ENCODE measurements at places on chromosomes 1 and 21.

- no peak for DNase-seq
Observed at GRCh38 chr1:61724506-61724812, 482 bp downstream of the TM2D1 start.

- no peak for DNase-seq
Observed at GRCh38 chr1:184260382-184260781, 126.4 kb upstream of the C1orf21 start.

DNA sequence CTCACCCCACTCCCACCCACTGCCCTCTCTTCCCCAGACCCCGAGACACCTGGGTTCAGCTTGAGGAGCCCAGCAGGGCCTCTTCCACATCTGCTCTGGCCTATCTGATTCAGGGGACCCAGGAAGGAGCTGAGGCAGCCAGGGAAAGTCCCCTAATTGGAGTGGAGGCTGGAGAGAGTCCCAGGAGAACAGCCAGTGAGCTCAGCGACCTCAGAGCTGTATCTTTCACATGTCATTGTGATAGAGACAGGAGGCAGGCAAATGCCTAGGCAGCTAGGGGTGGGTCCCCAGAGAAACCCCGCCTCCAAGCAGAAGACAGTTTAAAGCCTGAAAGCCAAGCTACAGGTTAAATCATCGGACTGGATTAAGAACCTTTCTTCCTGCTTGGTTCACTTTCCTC lies 122.7 kb downstream of the MATN1 start:
- DNase-seq: no peak

DNA sequence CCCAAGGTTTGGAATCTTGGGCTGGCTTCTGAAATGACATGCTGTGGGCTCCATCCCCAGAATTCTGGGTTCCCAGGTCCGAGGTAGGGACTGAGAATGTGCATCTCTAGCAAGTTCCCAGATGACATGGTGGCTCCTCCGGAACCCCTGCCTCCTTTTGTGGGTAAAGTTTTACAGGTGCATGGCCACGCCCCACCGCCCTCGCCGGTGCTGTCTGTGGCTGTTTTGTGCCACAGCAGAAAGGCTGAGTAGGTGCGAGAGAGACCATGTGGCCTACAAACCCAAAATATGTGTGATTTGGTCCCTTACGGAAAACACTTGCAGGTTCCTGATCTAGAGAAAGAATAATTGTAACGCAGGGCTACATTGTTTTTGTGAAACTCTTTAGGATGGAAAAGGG lies 30.9 kb downstream of the SKI start:
- DNase-seq: no peak

DNA sequence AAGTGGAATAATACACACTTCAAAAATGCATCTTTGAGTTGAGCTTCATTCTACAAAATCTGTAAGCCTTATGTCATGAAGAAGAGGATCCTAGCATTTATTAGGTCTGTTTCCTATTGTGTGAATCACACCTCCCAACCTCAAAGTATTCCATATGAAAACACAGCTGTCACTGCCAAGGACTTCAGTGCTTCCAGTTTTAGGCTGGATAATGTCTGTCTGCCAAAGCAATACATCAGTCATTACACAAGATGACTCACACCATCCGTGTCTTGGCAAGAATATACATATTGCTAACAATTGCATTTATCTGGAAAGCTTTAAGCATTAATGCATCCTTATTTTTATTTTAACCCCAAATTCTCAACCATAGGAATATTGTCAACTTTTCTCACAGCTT lies 125.7 kb upstream of the TMPRSS15 start:
- DNase-seq: no peak

- DNase-seq: no peak
Observed at GRCh38 chr1:204971517-204972336, 71.3 kb upstream of the CNTN2 start.

- peak; percentile 71 for DNase-seq
Observed at GRCh38 chr1:202126426-202126825, 3.7 kb downstream of the GPR37L1 start.

DNA sequence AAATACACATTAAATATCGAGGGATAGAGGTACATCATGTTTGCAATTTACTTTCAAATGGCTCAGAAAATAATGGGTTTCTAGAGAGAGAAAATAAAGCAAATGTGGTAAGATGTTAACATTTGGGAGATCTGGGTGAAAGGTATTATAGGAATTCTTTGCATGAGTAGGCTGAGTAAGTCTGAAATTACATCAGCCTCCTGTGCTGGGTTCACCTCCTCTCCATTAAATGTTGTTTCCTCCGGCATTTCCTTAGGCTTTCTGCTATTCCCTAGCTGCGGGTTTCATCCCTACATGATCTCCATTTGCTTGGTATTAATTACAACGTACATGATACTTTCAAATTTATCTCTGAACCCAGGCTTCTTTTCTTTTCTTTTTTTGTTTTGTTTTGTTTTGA lies 31.6 kb downstream of the ZMYND12 start:
- no peak for DNase-seq

- DNase-seq: no peak
Observed at GRCh38 chr21:42423197-42423675, 19.5 kb downstream of the UBASH3A start.

DNA sequence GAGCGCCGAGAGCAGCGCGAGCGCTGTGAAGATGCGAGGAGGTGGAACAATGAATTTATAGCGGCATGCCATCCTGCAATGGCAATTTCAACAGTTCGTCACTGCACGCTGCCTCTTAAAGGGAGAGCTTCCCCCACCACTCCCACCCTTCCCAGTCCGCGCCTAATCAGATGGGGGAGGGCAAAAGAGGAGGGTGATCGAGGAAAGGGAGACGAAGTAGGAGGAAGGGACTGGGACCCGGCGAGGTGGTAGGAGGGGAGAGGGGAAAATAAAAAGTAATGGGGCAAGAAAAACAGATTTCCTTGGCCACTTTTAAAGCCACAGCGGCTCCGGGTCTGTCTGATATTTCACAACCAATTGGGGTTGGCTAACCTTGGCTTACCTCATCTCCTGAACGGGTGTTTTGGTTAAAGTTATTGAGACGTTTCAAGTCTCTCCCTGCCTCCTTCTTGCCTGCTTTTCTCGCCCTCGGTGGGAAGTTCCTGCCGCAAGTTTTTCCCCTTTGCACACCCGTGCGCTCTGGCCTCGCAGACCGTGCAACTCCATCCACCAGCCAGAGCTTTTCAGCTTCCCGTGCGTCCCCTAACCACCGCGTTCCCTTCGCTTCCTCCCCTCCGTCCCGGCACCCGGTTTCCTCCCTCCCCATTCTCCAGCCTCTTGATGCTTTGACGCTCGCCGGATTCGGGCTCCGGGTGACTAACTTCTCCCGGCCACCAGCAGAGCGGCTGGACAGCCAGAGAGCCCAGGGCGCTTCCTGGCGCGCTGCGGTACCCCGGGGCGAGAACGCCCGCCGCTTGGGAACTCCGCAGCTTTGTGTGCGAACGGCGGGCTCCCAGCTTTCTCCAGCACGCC lies at the start of gene ADAMTS5:
ADAMTS5 (minus strand) TSS at position 27 of the 852 bp plus-strand sequence. CDS start 697 bp downstream, outside the sequence.
- DNase-seq: no peak

DNA sequence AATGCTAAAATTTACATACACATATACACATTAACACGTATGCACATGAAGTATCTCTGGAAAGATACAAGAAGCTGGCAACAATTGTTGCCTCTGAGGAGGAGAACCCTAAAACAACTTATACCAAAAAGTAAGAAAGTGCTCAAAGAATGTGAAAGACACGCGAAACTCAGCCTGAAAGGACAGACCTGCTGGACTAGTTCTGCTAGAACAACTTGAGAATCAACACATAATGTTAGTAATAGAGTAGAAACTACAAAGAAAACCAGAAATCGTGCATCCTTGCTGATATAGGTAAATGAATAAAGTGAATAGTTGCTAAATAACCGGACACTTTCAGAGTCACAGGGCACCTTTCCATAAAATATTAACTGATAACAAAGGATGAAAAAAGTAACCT lies 242.5 kb downstream of the RERE start:
- DNase-seq: no peak

GRCh38 chr1:150164779-150165178 lies 15.1 kb downstream of the PLEKHO1 start:
- no peak for DNase-seq

- DNase-seq: no peak
Observed at GRCh38 chr1:223041481-223041880, 101.6 kb downstream of the TLR5 start.

DNA sequence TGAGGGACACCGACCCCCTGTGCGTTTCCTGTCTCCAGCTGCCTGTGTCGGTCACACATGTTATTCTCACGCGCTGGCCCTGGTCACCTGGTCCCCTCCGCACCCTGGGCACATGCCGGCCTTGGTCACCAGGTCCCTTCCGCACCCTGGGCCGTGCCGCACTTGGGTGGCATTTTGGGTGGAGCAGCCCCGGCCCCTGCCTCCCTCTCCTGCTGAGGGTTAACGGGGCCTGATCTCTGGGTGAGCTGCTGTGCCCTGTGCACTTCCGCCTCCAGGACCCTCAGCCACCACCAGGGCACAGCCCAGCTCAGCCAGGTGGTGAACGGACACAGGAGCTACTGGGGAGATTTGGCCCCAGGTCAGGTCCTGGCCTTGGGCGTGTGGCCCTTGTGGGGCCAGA lies 26.6 kb downstream of the RRP1 start:
- no peak for DNase-seq

DNA sequence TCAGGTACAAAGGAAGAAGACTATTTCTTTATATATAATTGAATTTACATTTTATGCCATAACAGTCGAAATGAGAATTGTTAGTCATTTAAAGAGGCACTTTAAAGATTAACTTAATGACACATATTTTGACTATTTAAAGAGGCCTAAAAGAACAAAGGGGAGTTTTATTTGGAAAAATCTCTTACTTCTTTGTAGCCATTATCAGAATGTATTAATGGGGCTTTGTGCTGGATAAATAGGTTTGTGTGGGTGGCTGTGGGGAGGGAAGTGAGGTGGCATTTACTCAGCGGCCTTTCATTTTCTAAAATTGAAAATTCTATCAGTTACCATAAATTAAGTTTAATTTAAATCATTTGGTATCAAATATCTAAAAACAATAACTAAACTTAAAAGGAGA lies 462.2 kb upstream of the CXADR start:
- no peak for DNase-seq

- DNase-seq: no peak
Observed at GRCh38 chr21:46193829-46194373, 9.6 kb upstream of the SPATC1L start.

DNA sequence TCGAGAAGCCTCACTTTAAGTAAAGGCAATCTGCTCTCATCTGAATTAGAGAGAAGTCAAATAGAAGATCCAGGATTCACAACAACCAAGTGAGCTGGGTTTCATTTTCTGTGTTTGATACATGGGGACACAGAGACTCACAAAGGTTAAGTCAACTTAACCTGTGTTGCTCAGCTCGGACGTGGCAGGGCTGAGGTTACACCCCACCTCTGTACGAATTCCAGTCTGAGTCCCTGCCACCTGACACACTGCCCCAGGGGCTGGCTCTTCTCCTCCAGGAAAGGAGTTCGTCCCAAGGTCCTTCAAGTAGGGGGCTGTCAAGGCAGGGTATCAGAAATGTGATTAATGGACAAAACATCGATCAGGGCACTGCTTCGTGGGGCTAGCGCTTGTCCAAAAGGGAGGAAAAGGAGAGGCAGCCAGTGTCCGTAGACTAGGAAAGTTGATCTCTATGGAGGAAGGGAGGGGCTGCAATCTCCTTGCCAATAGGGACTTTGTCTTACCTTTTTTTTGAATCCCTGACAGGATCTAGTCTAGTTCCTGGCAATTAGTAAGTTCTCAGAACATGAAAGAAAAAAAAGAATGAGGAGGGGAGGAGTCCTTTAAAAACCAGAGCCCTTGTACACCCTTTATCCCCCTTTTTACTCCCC lies 116.4 kb downstream of the CNIH3 start:
- DNase-seq: no peak

DNA sequence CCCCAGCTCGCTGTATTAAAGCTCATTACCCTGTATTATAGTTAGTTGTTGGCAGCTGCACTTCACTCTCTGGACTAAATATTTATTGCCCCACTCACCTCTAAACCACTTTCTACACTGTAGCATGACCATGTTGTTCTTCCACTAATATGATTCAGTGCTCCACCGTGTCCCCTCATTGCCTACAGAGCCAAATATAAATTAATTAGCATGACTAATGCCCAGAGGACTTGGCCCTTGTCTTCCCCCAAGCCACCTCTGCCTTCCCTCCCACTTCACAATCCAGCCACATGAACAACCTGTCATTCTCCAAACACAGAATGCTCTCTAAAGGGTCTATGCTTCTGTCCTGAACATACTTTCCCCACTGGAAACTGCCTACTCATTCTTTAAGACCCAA lies 276.5 kb downstream of the PLPP3 start:
- no peak for DNase-seq

GRCh38 chr1:14017531-14017961 lies 317.6 kb downstream of the PRDM2 start:
- no peak for DNase-seq

DNA sequence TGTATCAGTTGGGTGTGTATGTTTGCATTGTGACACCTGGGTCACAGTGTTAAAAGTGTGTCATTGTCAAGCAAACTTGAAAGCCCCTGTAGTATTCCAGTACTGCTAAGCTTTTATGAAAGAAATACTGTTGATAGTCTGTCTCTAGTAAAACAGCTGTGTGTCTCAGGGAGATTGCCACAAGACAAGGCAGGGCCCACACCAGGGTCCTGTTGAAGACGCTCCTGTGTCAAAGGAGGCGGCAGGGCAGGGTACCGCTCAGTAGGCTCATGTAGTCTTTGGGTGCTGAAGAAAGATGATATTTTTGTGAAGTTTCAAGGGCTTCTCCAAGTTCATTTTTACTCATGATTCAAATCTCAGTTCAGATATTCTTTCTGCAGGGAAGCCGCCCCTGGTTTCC lies 132.5 kb downstream of the GALNT2 start:
- DNase-seq: no peak

GRCh38 chr1:160309185-160309557 lies 24.2 kb upstream of the PEX19 start:
- no peak for DNase-seq

DNA sequence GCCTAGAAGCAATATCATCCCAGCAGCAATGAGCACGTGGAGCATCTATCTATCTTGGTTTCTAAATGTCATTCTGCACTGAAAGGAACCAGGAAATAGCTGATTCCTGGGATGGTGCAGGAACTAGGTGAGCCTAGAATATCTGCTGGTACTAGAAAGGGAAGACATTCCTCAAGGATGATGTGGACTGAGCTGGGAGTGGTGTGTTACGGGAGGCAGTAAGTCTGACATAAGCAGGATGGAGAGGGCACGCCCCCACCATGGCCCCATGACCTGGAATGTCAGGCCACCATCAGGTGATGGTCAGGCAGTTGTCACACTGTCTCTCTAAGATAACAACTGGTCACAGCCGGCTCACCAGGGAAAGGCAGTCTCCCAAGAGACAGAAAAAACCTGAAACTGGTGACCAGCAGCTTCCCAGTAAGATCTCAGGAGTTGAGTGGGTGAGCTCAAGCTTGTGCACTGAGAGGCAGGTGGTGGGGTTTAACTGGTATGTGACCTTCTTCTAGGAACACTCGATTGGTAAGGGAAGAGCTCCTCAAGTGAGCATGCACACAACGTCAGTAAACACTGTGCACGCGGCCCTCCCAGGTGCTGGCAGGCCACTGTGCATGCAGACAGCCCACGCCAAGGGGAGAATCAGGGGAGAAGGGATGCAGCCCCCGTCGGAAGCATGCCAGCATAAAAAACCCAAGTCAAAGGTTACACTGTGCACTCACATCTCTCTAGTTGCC lies 148.7 kb downstream of the ADSS2 start:
- DNase-seq: no peak
